ENCODE measurements at places on chromosomes 13 and 19.

- no peak for DNase-seq
Measured at GRCh38 chr13:66663206-66663605, 566.9 kb downstream of the PCDH9 start.

DNA sequence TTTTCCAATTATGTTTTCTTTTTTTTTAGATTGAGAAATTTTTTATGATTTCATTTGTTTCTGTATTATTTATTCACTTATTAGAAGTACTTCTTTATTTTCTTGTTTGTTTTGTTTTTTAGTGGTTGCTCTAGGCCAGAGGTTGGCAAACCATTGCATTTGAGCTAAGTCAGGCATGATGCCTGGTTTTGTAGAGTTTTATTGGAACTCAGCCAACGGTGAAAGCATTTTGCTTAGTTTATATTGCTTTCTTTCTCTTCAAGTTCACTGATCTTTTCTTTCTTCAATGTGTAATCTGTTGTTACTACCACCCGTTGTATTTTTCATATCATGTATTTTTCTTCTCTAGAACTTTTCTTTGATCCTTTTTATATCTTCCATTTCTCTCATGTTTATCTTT lies 19.7 kb downstream of the ZNF567 start:
- no peak for DNase-seq

DNA sequence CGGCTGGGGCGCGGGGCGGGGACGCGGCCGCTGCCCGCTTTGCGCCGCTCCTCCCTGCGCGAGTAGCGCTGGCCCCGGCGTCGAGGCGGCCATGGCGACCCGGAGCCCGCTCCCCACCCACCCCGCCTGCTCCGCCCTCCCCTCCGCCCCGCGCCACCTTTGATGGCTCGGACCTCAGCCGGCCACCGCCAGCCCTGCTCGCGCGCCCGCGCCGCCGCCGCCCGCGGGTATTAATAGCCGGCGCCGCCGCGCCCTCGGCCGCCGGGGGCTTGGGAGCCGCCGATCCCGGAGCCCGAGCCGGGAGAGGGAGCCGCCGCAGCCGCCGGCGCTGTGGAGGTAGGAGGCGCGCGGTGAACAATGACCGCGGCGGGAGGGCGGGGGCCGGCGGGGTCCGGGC lies 261 bp downstream of the FARP1 start:
- DNase-seq, result no peak

DNA sequence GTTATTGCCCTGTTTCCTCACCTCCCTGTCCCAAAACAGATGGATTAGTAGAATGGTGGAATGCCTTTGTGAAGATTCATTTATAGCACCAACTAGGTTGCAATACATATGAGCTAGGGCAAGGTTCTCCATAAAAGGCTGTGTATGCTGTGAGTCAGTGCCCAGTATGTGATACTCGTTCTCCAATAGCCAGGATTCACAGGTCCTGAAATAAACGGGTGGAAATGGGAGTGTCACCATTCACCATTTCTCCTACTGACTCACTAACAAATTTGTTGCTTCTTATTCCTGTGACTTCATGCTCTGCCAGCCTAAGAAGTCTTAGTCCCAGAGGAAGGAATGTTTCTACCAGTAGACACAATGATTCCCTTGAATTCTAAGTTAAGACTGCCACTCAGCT lies 1745.4 kb downstream of the SLITRK1 start:
- no peak for DNase-seq

DNA sequence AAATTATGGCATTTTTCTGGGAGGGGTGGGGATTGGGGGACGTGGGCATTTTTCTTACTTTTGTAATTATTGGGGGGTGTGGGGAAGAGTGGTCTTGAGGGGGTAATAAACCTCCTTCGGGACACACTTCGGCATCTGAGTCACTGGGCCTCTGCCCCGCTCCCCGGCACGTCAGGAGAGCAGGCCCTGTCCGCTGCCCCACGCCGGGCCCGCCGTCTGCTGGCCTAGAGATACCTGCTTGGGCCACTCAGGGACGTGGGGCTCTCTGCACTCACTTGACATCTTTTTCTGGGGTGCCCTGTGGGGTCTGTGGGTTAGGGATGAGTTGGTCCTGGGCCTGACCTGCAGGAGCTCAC lies 3.5 kb upstream of the FTL start:
- DNase-seq, result no peak

GRCh38 chr13:53150568-53150967 lies 122.0 kb downstream of the OLFM4 start:
- no peak for DNase-seq

- DNase-seq, result no peak
Measured at GRCh38 chr19:19463348-19464117, 51.8 kb downstream of the TSSK6 start.

DNA sequence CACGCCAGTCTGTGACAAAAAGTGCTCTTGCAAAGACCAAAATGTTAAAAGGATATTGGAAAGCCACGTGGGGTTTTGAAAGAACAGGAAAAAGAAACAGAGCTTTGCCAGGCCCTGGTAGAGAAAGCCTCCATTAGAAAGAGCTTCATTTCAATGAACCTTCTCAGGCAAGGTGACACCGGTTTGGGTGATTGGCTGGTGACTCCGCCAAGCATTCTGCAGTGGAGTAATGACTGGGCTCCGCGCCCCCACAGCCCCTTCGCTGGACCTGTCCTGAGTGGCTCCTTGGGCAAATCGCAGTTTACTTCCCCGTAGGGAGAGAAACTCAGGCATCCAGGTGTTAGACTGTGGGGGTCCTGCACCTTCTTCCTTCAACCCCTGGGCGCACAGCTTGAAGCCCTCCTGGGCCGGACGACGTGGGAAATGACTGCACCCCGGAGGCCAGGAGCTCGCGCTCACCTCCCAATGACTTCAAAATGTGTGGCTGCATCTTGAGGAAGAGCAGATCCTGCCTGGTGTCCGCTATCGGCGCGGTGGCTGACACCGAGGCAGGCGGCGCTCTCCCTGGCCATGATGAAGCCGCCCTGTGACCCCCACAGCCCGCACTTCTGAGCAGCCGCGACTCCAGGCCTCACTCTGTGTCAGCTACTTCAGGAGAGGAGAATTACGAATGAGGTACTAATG lies 444.6 kb upstream of the SGCG start:
- no peak for DNase-seq

- DNase-seq, result no peak
Measured at GRCh38 chr19:4061178-4061682, 5.5 kb downstream of the ZBTB7A start.

- DNase-seq, result no peak
Measured at GRCh38 chr13:108451121-108451520, 178.3 kb upstream of the MYO16 start.

- DNase-seq, result no peak
Measured at GRCh38 chr13:29103065-29103800, 283.1 kb downstream of the MTUS2 start.

DNA sequence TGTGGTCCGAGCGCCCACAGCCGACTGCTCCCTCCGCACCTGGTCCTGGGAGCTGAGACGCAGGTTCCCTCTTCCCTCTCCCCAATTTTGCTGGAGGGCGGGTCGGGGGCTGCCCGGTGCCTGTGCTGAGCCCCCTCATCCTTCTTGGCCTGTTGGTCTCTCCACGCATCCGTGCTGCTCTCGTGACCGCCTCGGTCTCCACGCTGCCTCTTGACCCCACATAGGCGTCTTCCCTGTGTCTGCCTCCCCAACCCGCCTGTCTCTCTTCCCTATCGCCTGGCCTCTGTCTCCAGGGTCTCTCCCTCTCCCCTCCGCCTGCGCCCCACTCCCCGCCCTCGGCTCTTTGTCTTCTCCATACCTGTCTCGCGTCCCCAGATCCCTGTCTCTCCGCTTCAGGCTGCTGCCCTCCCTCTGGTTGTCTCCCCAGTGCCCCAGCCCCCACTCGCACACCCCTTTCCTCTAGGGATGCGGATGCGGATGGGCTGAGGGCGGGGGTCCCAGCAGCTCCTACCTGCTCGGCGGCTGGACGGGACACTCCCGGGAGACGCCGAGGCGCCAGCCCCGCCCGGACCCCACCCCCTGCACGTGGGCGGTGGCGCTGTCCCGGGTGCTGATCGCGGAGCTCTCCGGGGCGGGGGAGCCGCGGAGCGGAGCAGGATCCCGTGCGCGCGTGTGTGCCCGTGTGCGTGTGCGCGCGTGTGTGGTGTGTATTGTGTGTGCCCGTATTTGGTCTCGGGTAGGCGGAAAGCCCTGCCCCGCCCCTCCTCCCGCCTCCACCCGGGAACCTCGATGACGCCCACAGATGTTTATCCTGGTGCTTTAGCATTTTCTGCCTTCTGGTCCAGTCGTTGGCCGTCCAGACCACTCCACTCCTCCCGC lies at the start of gene SYT5:
Gene SYT5, minus strand, starts transcription at position 684 of the 879 bp plus-strand sequence. CDS start 1,248 bp downstream, outside the sequence.
- DNase-seq, result no peak

DNA sequence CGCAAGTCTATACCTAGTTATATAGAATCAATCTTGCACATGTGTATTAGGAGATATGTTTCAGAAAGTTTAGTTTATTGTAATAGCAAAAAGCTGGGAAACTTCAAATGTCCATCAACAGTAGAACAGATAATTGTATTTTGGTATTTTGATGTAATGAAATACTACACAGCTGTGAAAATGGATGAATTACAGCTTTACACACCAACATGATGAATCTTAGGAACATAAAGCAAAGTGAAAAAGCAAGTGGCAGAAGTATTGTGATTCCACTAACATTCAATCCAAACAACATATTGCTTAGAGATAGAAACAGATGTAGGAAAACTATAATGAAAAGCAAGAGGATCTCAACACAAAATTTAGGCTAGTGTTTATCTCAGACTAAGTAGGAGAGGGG lies 72.5 kb downstream of the RUBCNL start:
- DNase-seq, result no peak

DNA sequence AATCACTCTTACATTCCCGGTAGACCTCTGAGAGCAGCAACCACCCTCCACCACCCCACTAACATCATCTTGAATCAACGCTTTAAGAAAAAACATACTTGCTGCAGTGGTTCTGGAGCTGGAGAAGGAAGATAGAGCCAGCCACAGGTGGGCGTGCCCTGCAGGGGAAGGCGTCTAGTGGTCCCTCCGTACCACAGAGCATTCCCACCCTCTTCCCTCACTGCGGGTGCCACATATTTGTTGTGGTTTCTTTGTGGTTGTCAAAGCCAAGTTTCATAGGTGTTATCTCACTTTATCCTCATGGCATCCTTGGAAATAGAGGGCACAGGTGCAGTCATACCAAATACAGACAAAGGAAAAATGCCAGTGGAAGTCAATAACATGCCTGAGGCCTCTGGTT lies 22.2 kb downstream of the COL4A2 start:
- no peak for DNase-seq

GRCh38 chr13:59144700-59145099 lies 1019.0 kb downstream of the DIAPH3 start:
- DNase-seq, result no peak

DNA sequence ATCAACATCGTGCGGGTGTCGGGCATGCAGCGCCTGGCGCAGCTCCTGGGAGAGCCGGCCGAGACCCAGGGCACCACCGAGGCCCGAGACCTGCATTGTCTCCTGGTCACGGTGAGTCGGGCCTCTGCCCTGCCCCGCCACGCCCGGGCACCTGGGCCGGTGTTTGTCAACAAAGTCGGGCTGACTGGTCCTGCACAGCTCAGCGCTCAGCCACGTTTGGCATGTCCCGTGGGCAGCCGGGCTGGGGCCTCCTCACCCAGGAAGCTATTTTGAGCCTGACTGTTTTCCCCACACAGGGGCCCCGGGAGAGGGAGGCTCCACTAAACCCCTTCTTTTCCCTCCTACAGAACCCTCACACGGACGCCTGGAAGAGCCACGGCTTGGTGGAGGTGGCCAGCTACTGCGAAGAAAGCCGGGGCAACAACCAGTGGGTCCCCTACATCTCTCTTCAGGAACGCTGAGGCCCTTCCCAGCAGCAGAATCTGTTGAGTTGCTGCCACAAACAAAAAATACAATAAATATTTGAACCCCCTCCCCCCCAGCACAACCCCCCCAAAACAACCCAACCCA lies 1.3 kb downstream of the GADD45B start:
- DNase-seq, result no peak

DNA sequence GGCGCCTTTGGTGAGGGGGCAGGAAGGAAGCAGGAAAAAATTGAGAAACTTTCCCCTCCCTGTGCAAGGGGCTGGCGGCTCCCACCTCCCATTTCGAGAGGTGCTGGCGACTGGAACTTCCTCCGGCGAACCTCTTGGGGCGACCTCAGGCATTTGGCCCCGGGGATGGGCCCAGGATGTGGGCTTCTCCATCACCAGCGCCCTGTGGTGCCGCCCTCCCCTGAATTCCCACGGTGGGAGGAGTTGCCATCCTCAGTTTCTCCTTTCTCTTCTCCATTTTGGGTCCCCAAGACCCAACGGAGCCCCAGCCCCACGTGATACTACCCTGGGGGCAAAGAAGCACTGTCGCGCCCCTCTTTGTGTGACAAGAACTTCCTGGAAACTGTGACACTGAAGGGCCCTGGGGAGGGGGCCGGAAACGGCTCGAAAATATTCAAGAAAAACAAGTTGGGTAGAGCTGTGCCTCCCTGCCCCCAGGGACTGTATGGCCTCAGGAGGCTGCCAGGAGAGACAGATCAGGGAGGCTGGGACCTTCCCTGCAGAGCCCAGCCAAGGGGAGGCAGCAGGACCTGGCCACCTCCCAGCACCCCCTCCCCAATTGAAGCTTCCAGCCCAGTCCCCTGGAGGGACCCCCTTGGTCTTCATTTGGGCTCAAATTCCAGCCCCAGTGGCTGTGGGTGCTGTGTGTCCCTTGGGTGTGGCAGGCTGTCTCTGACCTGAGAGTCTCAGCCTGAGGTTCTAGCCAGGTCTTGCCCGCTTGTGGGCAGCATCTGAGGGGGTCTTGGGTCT lies 16.2 kb upstream of the AP1M2 start:
- no peak for DNase-seq

GRCh38 chr19:35703343-35703742 lies 1.0 kb upstream of the ZBTB32 start:
- DNase-seq, result no peak

DNA sequence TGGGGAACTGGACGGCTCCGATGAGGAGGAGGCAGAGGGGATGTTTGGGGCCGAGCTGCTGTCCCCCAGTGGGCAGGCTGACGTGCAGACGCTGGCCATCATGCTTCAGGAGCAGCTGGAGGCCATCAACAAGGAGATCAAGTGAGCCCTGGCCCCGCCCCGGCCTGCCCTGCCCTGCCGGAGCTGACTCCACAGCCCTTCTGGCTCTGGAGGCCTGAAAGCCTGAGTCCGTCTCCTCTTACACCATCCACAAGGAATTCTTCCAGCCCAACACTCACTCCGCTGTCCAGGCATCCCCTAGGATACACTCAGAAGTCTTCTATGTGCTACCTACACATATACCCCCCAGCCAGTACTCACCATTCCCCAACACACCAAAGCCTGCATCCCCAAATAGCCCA lies 17.4 kb downstream of the PPFIA3 start:
- DNase-seq, result no peak
